ENCODE measurements at places on chromosomes 12 and 14.

GRCh38 chr12:59405992-59406391 lies 189.8 kb upstream of the SLC16A7 start:
- no peak for DNase-seq

- no peak for DNase-seq
These were observed 83.1 kb downstream of the DUSP6 start for GRCh38 chr12:89269174-89269573.

GRCh38 chr12:69903548-69903947 lies 78.5 kb downstream of the MYRFL start:
- DNase-seq, result no peak

- DNase-seq, result no peak
These were observed 26.2 kb downstream of the PRKAB1 start for GRCh38 chr12:119694111-119694510.

GRCh38 chr12:103930787-103931735 lies 851 bp downstream of the HSP90B1 start:
- no peak for DNase-seq

- DNase-seq, result no peak
These were observed 111.3 kb upstream of the GARIN2 start for GRCh38 chr14:67077921-67078320.

- DNase-seq, result no peak
These were observed 22.9 kb upstream of the KTN1 start for GRCh38 chr14:55556929-55557623.

DNA sequence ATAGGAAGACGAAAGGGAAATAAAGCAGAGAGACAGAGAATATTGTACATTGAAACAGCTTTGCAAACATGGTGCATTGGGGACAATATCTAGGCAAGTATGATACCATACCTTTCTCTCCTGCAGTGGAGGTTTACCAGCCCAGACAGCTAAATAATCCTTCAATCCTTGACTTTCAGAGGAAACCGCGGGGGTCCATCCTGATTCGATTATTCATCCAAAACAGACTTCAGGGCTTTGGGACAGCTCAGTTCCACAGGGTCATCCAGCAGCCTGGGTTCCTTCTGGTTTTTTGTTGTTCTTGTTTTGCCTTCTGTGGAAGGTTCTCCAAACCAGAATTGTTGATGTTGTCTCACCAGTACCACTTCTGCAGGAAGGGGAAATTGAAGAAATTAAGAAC lies 81.5 kb downstream of the LGR5 start:
- no peak for DNase-seq

DNA sequence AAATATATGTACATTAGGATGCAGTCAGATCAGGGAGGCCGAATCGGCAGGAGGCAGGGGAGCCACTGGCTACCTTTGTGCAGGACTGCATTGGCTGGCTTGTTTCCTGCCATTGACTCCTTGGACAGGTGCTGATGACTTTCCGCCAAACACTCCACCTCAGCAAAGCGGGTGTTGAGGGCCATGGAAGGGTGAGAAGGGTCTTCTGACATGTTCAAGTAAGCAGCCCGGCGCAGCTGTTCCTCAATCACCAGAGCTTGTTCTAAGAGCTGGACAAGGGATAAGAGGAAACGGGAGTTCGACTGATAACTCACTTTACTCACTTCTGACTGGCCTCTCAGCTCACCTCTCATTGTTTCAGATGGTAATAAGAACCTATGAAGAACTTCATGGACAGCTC lies 4.9 kb upstream of the NOP2 start:
- no peak for DNase-seq

GRCh38 chr12:6724409-6724797 lies 557 bp downstream of the COPS7A start:
- no peak for DNase-seq

- DNase-seq, result no peak
These were observed 170.0 kb downstream of the BCL11B start for GRCh38 chr14:99101855-99102461.

- no peak for DNase-seq
These were observed 50.8 kb upstream of the PTHLH start for GRCh38 chr12:28023156-28023887.

DNA sequence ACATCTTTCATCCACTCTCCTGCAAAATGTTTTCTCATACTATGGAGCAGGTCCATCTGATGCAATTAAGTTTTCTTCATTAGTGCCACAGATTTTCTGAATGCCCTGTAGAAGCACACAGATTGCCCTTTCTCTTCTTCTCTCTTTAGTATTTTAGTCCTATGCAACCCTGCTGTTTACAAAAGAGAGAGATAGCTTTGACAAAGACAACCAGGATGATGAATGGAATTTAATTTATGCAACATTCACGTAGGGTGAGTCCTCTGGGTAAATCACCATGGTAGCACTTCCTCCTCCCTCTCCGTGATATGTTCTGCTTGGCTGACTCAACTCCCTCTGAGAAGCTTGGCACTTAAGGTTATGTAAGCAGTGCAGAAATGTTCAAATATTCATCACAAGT lies 400.9 kb upstream of the PDE3A start:
- no peak for DNase-seq

DNA sequence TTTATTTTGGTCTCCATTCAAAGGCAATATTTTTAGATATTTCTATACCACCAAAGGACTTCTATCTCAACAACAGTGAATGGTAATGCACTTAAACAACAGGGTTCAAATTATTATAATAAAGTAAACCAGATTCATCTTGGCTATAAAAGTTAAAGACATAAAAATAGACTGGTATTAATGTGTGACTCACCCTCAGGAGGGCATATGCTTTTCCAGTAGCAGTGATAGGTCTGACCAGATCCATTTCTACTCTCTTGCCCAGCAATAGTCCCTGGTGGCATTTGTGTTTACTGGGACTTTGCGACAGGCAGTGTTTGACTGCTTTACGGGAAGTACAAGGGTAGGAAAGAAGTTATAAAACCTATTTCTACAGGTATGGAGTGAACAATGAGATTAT lies 353.2 kb upstream of the ATP2B1 start:
- no peak for DNase-seq

DNA sequence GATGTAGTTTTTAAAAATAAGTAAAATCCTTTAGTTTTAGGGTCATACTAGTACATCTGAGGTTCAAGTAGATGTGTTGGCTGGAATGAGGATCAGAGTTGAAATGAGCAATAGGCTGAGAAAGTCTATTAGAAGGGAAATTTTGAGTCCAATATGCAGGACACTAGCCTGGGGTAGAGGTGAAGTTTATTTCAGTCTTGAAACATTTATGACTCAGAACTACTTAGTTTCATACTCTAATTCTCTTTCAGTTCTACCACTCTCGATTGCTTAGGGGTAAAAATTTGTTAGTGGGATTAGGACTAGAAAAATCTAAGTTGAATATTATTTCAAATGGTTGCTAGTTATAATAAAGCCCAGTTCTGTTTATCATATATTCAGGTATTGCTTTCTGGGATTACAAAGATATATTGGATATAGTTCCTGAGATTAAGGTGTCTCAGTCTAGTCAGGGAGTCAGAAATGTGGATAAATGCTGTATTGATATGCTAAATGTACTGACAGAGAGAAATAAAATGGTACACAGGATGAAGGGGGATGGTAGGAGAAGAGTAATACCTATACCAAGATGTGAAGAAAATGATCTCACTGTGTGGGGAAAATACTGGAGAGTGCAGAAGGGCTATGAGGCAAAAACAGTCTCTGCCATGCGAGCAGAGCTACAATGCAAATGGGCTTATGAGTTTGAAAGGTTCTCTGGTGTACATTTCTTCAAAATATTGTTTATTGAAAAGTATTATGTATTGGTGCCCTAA lies 395.8 kb upstream of the FBXO33 start:
- no peak for DNase-seq

DNA sequence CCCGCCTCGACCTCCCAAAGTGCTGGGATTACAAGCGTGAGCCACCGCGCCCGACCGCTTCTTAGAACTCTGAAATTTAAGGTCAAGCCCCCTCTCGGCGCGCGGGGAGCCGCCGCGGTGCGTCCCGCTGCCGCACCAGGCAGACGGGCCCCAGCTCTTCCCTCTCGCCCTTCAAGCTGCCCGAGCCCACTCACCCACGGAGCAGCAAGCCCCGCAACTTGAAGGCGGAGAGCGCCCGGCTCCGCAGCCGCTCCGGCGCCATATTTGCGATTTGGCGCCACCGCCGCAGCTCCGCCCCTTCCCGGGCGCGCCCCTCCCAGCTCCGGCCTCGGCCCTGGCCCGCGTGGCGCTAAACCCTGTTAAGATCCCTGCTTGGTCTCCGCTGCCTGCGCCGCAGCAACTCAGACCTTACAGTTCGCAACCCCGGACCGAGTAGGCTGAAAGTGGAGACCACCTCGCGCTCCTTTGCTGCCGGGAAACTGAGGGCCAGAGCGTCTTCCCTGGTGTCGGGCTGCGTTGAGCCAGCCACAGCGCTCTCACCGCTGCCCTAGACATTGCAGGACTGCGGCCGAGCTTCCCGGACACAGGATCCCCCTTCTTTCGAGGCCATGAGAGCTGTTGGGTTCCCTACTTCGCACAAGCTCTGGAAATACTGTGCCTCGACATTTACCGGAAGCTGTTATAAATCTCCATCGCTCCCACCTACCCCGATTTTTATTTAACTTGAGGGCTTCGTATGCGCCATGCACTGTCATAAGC lies at the start of gene POLE2:
Gene POLE2 (minus strand): TSS at position 273 of the 759 bp plus-strand sequence. CDS start 11 bp downstream, at position 262.
- DNase-seq, result peak; percentile 55

GRCh38 chr12:101885912-101886561 lies 8.7 kb downstream of the DRAM1 start:
- DNase-seq, result no peak

DNA sequence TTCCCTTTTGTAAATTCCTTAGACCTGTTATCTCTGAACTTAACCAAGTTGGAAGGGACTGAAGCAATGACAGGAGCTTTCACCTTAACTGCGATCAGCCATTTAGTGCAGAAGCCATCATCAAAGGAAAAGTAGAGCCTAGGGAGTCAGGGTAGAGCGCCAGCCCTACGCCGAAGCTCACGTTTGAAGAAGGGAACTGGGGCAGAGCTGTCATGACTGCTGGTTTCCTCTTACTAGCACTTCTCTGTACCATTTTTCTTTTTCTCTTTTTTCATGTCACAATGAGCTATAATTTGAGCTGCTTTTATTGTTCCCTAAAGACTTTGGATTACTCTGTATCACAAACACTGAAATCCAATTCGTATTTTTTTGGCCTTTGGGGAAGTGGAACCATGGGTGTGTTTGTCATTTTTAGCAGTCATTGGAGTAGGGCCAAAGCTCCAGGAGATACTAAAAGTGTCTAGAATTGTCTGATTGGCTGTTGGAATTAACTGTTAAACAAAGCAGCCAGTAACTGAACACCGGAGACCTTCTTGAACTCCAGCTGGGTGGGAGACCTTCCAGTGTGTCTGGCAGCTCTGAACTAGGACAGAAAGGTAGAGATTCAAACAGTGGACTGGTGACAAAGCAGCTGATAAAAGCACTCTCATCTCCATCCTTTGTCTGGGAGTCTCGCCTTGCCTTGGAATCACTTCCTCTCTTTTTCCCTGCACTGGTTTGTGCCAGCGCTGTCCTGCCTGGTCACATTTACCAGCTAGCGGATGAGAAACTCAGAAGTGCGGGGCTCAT lies 9.1 kb downstream of the MTRFR start:
- DNase-seq, result no peak

DNA sequence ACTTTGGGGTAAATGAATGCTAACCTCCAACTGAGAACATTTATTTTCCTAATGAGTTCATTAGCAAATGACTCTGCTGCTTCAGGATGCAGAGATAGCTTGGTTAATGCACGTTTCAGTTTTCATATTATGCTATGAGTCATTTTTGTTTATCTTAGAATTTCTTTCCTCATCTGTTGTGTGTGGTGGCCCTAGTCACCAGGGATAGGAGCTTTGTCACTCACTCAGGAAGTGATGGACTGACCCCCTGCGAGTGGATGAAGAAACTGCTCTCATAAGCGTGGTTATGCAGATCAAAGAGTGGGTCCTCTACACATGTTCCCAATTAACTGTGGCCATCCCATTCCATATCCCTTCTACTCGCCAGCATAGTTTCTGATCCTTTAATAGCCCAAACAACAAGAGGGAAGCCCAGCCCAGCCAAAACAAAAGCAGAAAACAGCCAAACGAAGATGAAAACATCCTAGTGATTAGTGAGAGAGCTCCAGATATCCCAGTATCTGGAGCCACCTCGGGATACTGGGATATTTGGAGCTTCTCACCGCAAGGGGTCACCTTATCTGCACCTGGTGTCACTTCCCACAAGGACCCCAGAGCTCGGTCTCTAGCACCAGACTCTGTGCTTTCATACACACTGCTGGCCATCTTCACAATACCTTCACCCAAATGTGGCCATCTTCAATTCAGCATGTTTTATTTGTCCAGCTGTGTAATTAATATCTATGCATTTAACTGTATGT lies 8.6 kb downstream of the TC2N start:
- no peak for DNase-seq

- no peak for DNase-seq
These were observed 32.1 kb downstream of the PPFIBP1 start for GRCh38 chr12:27555925-27556778.

- no peak for DNase-seq
These were observed 75.5 kb upstream of the PLEKHA5 start for GRCh38 chr12:19054035-19054434.

DNA sequence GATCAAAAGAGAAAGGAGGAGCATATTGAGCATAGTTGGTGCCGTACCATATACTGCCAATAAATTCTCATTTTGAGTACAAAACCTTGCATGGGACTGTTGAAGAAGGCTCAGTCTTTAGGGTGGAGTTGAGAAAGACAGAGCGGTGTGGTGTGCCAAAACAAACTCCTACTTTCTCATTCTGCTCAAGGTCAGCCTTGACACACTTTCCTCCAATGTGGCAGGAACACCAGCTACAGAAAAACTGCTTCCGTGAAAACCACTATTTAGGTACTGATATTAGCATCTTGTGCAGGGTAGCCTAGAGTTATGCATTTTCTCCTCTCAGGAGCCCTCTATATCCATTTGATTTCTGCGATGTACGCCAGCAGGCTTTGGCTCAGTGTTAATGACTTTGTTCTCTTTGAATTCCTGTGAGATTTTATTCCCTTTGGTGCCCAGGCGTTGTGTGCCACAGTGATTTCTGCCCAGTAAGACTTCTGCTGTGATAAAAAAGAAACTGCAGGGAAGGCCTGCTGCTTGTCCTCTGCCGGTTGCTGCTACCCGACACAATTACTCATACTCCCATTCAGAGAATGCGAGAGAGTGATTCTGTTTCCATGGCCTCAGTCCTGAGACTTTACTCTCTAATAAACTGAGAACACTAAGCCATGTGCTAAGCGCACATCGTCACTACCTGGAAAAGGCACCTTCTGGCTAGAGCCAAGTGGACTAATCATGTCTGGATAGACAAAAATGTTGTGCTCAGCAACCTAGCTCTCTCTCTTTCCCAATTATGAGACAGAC lies 88.3 kb upstream of the MDM1 start:
- no peak for DNase-seq

DNA sequence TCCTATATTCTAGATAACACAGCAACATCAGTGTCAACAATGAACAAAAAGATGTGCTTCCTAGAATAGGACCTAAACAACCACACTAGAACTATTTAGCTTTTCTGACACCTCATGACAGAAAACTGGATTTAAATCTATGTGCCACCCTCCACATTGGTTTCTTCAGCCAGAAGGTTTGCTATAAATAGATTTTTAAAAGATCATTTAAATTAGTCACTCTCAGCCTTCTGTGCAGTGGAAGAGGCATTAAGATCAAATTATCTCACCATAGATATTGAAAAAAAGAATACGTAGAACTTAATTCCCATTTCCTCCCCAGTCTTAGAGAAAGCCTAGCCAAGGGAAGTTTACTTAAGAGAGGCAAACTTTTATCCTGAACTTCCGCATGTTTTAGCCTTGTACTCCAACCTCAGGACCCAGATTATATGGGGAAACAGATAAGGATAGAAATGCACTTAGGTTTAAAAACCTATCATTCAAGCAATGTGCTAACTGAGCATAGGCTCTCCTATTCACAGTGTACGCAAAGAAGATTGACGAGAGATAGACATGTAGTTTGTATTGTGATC lies 59.6 kb downstream of the NELL2 start:
- DNase-seq, result no peak
